ENCODE measurements at places on chromosomes 4 and X.

- no peak for DNase-seq
Measured at GRCh38 chrX:57178605-57179004, 41.4 kb upstream of the SPIN2A start.

- DNase-seq, result no peak
Measured at GRCh38 chr4:75686346-75686745, 13.1 kb upstream of the G3BP2 start.

DNA sequence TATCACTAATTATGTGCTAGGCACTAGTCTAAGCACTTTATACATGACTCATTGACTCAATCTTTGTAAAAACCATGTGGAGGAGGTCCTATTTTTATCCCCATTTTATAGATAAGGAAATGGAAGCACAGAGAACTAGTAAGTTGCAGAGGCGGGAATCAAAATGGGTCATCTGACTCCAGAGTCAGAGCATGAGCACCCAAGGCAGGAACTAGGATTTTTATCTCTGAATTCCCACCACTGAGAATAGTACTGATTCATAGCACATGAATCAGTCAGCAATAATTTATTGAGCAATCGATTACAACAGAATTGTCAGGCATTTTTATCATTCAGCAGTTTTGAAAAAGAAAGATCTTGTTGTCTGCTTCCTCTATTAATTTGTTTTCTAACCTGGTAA, 19.3 kb downstream of the SCARB2 start:
- DNase-seq, result no peak

- DNase-seq, result peak; percentile 56
Measured at GRCh38 chr4:111283066-111283677, 660.3 kb upstream of the PITX2 start.

Measured in right lobe of liver (tissue), 6 donors.